ENCODE measurements at places on chromosomes 7 and 10. TPM values are rescaled to one million over a fixed set of nuclear protein-coding genes. Genes with fewer than 3 reads are reported as not detected.

The SPDYE2B gene
- not detected for total RNA-seq

The PNLIPRP3 gene
- not detected for total RNA-seq

The NAPEPLD gene
- total RNA-seq = 12.9 TPM

The EPHB6 gene
- total RNA-seq = 5.1 TPM

The GIMAP2 gene
- total RNA-seq = 60.3 TPM

The DRGX gene
- total RNA-seq = not detected

The SEMA3C gene
- total RNA-seq = not detected

The VWA2 gene
- total RNA-seq = not detected

The WDR86 gene
- total RNA-seq = not detected

The SPDYE9 gene
- total RNA-seq = not detected

The OPALIN gene
- not detected for total RNA-seq

- peaks cover 1% of the 10 kb centered on the region for H3K36me3 ChIP-seq
- peaks cover 6% of the 10 kb centered on the region for H3K4me1 ChIP-seq
- no peak overlapping the region for H3K27ac ChIP-seq
- no peak overlapping the region for H3K4me3 ChIP-seq
- DNase-seq = no peak
- no peaks in the 10 kb centered on the region for H3K27me3 ChIP-seq
These were observed 27.7 kb downstream of the PHYH start for GRCh38 chr10:13272164-13272571.

- no peaks in the 10 kb centered on the region for H3K36me3 ChIP-seq
- H3K27me3 ChIP-seq = no peaks in the 10 kb centered on the region
- no peak overlapping the region for H3K4me3 ChIP-seq
- no peak overlapping the region for H3K27ac ChIP-seq
- no peaks in the 10 kb centered on the region for H3K4me1 ChIP-seq
These were observed 304.4 kb upstream of the C7orf33 start for GRCh38 chr7:148286150-148286549.

- no peaks in the 10 kb centered on the region for H3K27me3 ChIP-seq
- no peaks in the 10 kb centered on the region for H3K4me1 ChIP-seq
- DNase-seq = no peak
These were observed 176.5 kb downstream of the GFRA1 start for GRCh38 chr10:116096526-116096925.

DNA sequence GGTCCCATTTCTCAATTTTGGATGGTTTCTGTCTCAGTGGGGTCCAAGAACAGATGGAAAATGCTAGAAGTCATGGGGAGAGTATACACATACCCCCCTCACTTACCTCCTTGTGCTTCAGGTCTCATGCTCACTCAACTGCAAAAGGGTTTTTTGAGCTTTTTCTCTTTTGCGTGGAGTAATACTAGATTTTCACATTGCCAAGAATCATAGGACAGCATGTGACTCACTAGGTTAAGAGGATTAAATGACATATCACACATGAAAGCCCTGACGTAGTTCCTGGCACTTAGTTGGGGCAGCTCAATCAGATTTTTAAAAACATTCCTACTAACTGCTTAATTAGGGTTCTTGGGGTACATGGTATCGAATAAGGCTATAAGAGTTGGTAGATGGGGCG lies 4.5 kb downstream of the PI4K2A start:
- no peak overlapping the region for H3K4me3 ChIP-seq
- no peak overlapping the region for H3K27ac ChIP-seq
- H3K36me3 ChIP-seq = peaks cover 21% of the 10 kb centered on the region
- H3K4me1 ChIP-seq = peaks cover 42% of the 10 kb centered on the region

DNA sequence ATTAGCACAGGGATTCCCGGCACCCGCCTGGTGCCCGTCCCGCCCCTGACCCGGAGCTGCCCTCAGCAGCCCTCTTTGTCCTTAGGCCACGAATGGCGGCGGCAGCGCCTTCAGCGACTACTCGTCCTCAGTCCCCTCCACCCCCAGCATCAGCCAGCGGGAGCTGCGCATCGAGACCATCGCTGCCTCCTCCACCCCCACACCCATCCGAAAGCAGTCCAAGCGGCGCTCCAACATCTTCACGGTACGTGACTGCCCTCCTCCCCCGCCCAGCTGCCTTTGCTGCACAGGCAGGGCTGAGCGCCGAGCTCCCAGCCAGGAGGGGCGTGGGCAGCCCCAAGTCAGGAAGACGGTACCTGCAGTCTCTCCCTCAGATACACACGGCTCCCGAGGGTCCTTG lies 33.6 kb downstream of the AGAP3 start:
- H3K27me3 ChIP-seq = peaks cover 3% of the 10 kb centered on the region
- peaks cover 5% of the 10 kb centered on the region for H3K4me1 ChIP-seq
- no peaks in the 10 kb centered on the region for H3K36me3 ChIP-seq

GRCh38 chr7:84294847-84295455 lies 100.4 kb upstream of the SEMA3A start:
- H3K36me3 ChIP-seq = no peaks in the 10 kb centered on the region
- H3K4me3 ChIP-seq = no peak overlapping the region
- H3K27ac ChIP-seq = no peak overlapping the region
- no peak for DNase-seq
- H3K27me3 ChIP-seq = no peaks in the 10 kb centered on the region

- peaks cover 39% of the 10 kb centered on the region for H3K27me3 ChIP-seq
- no peaks in the 10 kb centered on the region for H3K36me3 ChIP-seq
- H3K4me3 ChIP-seq = no peak overlapping the region
- H3K4me1 ChIP-seq = no peaks in the 10 kb centered on the region
These were observed 11.5 kb upstream of the C10orf53 start for GRCh38 chr10:49667991-49668390.

- no peak overlapping the region for H3K27ac ChIP-seq
- peak; percentile 23 for DNase-seq
- no peak overlapping the region for H3K4me3 ChIP-seq
- H3K27me3 ChIP-seq = peaks cover under 1% of the 10 kb centered on the region
- no peaks in the 10 kb centered on the region for H3K4me1 ChIP-seq
These were observed 73.8 kb downstream of the RBM20 start for GRCh38 chr10:110717781-110718589.

GRCh38 chr7:4783762-4784351 lies 8.4 kb downstream of the AP5Z1 start:
- peaks cover 14% of the 10 kb centered on the region for H3K36me3 ChIP-seq
- H3K27me3 ChIP-seq = no peaks in the 10 kb centered on the region
- no peak overlapping the region for H3K27ac ChIP-seq
- no peak overlapping the region for H3K4me3 ChIP-seq
- no peaks in the 10 kb centered on the region for H3K4me1 ChIP-seq

DNA sequence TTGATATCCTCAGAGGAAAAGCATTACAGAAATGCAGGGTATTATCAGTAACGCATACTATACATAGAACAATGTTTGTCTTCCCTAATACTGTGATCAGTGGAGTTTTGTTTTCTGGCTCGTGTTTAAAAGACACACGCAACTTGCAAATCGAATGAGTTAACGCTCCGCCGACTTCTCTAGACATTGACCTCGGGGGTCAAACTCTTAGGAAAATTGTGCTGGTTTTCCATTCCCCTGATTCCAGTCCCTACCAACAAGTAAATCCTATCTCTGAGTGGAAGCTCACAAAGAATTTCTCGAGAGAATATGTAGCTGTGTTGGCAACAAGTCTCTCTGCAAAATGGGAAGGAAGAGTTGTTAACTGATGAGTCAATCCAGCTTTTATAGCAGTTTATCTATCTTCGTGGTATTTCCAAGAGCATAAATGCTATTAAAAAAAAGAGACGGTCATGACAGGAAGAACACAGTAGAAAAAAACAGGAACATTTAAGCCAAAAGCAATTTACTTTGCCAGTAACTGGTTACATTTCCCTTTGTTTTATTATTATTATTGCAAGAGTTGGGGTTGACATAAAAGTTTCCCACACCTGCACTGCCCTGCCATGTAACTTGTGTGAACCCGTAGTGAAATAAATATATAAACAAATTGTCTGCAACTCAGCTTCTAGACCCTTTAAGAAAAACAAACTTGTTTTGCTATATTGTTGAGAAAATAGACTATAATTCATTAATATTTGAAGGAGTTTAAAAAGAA lies 144.4 kb downstream of the ARID5B start:
- H3K27me3 ChIP-seq = no peaks in the 10 kb centered on the region
- peaks cover 90% of the 10 kb centered on the region for H3K4me1 ChIP-seq
- peak overlapping the region; percentile 99 for H3K27ac ChIP-seq
- DNase-seq = no peak
- peaks cover 41% of the 10 kb centered on the region for H3K36me3 ChIP-seq

GRCh38 chr10:60932756-60933155 lies 11.2 kb downstream of the RHOBTB1 start:
- H3K4me1 ChIP-seq = no peaks in the 10 kb centered on the region
- H3K27me3 ChIP-seq = peaks cover 5% of the 10 kb centered on the region
- no peak for DNase-seq
- no peak overlapping the region for H3K4me3 ChIP-seq

- H3K36me3 ChIP-seq = peaks cover 10% of the 10 kb centered on the region
- no peak for DNase-seq
- H3K4me1 ChIP-seq = no peaks in the 10 kb centered on the region
- H3K27me3 ChIP-seq = no peaks in the 10 kb centered on the region
- H3K27ac ChIP-seq = no peak overlapping the region
These were observed 33.5 kb downstream of the DPY19L1 start for GRCh38 chr7:35003679-35004303.

- H3K4me3 ChIP-seq = no peak overlapping the region
- H3K27me3 ChIP-seq = peaks cover 12% of the 10 kb centered on the region
- no peaks in the 10 kb centered on the region for H3K4me1 ChIP-seq
- H3K36me3 ChIP-seq = no peaks in the 10 kb centered on the region
- no peak overlapping the region for H3K27ac ChIP-seq
- DNase-seq = no peak
These were observed 231.3 kb downstream of the WDR37 start for GRCh38 chr10:1287487-1287886.

GRCh38 chr7:67401492-67401891 lies 404.9 kb downstream of the TYW1 start:
- no peak overlapping the region for H3K27ac ChIP-seq
- no peak for DNase-seq
- peaks cover 3% of the 10 kb centered on the region for H3K27me3 ChIP-seq
- no peaks in the 10 kb centered on the region for H3K4me1 ChIP-seq
- H3K4me3 ChIP-seq = no peak overlapping the region

DNA sequence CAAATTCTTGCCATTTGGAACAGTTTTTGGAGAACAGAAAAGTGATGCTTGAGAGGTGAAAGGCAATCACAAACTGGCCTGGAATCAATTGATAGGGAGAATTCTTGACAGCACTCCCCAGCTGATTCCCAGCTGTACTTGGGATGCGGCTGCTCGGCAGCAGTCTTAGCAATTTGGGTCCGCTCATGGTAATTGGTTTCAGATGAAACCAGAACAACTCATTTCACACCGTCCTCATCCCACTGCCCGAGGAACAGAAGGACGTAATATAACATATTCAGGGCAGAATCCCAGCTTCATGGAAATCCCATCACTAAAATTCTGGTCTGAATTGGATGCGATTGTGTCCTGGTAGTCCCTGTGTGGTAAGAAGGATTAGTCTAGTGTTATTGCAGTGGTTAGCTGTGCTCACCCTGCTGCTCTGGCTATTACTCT lies 223.3 kb upstream of the FERD3L start:
- no peak for DNase-seq
- no peak overlapping the region for H3K4me3 ChIP-seq
- no peaks in the 10 kb centered on the region for H3K4me1 ChIP-seq
- H3K27ac ChIP-seq = no peak overlapping the region
- no peaks in the 10 kb centered on the region for H3K27me3 ChIP-seq

Data from activated CD8-positive, alpha-beta memory T cell treated with anti-CD3 and anti-CD28 coated beads, Interleukin-2, amount 10 ng/mL, durations not matched to agents 7 days and 5 days (primary cell).